ENCODE measurements at places on chromosomes 12 and 14. TPM values are rescaled to one million over a fixed set of nuclear protein-coding genes. Genes with fewer than 3 reads are reported as not detected.

- no peak for DNase-seq
These were observed 82.6 kb upstream of the FUT8 start for GRCh38 chr14:65329911-65330310.

DNA sequence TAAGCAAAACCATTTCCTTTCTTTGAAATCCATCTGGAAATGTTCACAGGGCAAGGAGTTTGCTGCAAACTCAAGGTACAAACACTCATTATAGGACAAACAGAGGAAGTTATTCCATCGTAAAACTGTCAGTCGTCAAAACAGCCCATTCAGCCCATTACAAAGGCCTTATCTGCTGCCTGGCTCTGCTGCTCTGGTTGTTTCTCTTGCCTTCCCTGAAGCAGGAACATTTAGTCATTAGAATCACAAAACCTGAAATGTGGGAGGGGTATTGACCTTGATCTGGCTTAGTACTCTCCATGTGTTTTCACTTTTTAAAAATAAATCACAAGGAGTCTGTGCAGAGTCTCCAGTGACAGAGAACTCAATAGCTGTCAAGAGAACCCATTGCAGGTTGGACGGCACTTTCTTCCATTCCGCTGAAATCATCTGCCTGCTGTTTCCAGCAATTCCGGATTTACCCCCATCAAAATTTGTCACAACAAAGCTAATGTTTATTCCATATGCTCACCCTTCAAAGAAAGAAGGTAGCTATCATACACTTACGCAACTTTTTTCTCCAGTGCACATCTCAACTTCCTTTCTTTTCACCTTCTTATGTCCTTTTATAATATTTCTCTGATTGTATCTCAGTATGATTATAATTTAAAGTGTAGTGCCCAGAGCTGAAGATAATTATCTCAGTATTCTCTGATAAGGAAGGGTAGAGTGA is 24.6 kb upstream of the ITPR2 start:
- DNase-seq = no peak

GRCh38 chr12:105113094-105113493 is 5.6 kb downstream of the WASHC4 start:
- no peak for DNase-seq

GRCh38 chr14:85554106-85554505 is 24.2 kb downstream of the FLRT2 start:
- DNase-seq = no peak

DNA sequence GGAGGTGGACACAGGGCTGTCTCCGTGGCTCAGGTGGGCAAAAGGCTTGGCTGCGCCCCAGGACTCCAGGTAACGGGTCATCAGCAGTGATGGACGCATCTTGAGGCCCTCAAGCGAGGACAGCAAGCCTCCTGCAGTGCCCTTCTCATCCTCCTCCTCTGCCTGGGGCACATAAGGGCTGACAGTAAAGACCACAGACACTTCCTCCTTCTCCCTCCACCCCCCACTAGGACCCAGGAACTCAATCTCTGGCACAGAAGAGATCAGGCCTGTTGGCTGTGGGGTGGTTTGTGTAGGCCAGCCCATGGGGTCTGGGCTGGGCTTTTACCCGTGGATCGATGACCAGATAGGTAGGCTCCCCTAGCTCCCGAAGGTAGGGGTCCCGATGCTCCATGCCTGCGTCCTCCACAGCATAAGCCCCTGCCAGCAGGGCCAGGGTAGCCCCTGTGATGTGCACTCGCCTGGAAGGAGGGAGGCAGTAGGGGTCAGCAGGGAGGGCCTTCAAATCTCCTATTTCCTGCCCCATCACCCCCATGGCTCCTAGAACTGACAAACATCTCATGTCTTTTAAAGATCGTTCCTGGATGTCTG is 5.7 kb downstream of the ADCY4 start:
- no peak for DNase-seq

The FBRSL1 gene
- total RNA-seq = 90.3 TPM

Measured in Caco-2 (cell line).